Hematopoietic multipotent progenitor cell treated with erythropoietin and hydrocortisone succinate and interleukin-3 and kit ligand, for 4 days (in vitro differentiated cells): ENCODE measurements at places on chromosomes 6 and 20.

- DNase-seq, result no peak
These were observed 180.4 kb downstream of the BTBD9 start for GRCh38 chr6:38459291-38459690.

- no peak for DNase-seq
These were observed 164.2 kb downstream of the SLC24A3 start for GRCh38 chr20:19376451-19377229.

DNA sequence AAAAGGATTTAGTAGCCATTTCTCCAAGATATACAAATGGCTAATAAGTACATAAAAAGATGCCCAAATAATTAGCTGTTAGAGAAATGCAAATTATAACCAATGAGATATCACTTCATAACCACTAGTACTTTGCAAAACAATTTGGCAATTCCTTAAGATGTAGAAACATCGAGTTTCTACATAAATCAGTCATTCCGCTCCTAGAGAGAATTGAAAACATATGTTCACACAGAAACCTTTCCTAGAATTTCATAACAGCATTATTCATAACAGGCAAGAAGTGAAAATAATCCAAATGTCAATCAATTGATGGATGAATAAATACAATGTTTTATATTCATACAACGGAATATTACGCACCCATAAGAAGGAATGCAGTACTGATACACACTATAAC is 20.5 kb upstream of the NT5E start:
- no peak for DNase-seq

DNA sequence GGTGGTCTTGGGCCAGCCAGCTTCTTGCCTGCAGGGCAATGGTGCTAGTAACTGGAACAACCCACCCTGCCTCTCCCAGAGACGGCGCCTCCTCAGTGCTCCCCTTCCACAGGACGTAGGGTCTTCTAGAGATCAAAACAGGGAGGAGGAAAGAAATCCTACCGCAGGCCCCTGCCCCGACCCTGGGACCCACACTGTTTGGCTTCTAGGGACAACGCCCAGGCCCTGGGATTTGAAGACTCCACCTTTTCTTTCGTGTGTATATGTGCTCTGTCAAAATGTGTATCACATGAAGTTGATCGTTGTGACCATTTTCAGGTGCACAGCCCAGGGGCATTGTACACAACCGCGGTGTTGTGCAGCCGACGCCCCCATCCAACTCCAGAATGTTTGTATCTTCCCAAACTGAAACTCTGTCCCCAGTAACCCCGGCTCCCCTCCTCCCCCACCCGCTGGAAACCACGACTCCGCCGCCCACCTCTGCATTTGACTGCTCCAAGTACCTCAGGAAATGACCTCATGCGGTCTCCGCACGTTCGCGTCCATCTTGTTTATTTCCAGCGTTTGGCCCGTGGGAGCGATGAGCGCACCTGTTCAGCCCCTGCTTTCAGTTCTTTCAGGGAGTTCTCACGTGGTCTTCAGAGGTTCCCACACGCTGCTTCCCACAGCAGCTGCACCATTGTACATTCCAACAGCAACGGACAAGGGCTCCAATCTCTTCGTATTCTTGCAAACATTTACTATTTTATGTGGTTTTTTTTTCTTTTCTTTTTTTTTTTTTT is 3.4 kb upstream of the BHLHE23 start:
- DNase-seq, result peak; percentile 49

DNA sequence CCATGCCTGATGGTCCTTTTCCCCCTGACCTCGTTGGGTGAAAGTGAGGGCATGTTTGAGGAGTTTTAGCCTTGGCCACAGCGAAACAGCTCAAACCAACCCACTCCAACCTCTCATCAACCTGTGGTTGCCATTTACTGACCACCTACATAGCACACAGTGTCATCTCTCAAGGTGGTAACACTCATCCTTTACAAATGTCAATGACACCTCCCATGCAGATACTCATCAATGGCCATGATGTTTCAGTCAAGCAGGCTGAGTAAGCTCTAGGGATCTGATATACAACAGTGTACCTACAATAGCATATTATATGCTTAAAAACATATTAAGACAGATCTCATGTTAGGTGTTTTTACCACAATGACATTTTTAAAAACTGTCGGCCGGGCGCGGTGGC is 9.3 kb downstream of the RRAGD start:
- DNase-seq, result no peak

DNA sequence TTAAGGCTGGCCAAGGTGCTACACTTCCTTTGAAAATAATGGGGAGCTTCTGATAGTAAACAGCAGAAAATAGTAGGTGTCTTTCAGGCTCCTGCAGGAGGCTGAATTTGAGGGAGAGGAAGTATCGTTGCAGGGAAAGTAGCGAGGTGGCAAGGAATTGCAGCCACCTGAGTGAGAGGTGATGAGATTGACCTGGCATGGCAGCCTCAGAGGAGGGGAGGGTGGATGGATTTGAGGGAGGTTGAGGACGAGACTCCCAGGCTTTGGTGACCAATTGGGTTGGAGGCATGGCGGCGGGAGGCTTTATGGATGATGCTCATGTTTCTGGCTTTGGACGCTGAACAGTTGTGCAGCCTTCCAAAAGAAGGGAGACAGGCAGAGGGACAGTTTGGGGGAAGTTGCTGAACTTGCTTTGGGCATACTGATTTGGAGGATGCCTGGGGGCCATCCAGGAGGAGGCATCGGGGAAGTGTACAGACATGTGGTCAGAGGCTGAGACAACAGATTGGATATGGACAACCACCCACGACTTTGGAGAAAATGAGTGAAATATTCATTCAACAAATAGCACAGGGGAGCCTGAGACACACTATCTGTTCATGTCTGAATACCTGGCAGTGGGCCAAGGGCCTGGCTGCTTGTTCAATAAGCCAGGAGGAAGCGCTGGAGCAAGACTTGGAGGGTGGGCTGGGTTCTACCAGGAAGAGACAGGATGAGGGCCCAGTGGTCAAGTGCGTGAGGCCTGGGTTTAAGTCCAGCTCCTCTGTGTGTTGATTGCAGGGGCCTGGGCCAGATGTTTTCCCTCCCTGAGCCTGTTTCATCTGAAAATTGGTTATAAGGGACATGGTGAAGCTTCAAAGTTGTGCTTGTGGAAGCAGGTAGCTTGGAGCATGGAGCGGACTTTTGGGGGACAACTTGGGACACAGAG is 113.2 kb downstream of the CEBPB start:
- peak; percentile 67 for DNase-seq

DNA sequence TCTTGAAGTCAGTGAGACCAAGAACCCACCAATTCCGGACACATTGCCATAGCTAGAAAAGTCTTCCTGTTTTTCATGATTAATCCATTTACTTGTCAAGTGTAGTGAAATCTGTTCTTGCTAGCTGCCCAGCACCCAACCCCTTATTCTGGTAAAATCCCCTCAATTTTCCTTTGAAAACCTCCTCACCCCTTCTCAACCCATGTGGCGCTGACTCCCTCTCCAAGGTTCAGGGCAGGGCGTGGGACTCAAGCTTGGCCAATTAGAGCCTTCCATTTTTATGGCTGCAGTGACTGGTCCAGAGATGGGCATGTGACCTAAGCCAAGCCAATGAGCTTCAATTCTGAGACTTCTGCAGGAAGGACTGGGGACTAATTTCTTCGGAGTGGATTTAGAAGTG is 9.8 kb upstream of the ZBP1 start:
- peak; percentile 38 for DNase-seq

DNA sequence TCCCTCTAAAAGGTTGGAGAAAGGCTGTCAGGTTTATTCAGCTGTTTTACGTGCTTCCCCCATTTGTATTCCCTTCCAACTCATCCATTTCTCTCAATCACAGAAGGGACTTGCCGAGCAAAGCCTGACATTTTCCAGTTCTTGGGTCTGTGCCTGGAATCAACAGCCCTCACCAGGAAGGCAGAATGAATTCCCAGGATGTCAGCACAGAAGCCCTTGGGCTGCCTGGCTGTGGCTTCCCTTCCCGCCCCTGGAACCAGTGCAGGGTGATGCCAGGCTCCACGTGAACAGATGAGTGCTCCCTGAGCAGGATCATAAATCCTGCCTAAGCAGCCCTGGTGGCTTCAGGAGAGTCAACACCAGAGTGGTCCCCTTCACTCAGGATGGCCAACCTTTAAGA is 86.1 kb upstream of the CD83 start:
- DNase-seq, result no peak

- no peak for DNase-seq
These were observed 58.0 kb downstream of the JARID2 start for GRCh38 chr6:15303920-15304291.

DNA sequence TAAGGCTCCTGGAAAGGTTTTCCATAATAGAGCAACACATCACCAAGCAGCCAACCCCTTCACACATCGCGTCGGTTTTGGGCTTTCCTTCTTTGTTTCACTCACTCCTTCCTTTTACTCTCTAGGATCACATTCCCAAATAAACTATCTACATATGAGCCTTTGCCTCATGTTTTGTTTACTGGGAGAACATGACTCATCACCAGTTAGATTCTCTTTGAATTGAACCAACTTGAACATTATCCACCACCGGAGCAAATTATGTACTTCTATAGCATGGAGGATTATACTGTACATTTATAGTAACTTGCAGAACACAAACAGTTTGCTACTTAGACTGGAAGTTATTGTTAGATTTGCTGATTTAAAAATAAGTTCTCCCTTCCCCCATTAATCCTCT is 41.0 kb downstream of the SAMD5 start:
- DNase-seq, result no peak

GRCh38 chr20:37670351-37670791 is 23.5 kb upstream of the CTNNBL1 start:
- no peak for DNase-seq

GRCh38 chr6:152124429-152125074 is 317.1 kb downstream of the ESR1 start:
- peak; percentile 74 for DNase-seq

- DNase-seq, result no peak
These were observed 791 bp upstream of the STX11 start for GRCh38 chr6:144149558-144149893.

GRCh38 chr6:69881322-69882151 is 15.2 kb downstream of the COL19A1 start:
- DNase-seq, result peak; percentile 37

DNA sequence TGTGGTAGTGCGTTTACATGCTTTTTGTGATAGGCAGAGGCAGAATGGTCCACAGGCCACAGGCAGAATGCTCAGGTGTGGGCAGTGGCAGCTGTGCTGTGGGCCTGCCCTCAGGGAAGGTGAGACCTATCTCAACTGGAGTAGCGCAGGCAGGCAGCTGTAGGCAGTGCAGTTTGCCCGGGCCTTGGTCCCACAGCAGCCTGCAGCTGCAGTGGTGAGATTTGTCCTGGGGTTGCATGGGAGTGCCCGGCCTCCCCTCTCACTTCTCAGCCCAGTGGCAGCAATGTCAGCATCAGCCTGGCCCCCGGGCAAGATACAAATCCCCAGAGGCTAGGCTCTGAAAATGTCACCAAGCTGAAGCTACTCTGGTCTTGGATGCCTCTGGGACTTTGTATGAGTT is 6.1 kb upstream of the PPIL4 start:
- no peak for DNase-seq

GRCh38 chr20:54110041-54110440 is 39.6 kb upstream of the BCAS1 start:
- no peak for DNase-seq

DNA sequence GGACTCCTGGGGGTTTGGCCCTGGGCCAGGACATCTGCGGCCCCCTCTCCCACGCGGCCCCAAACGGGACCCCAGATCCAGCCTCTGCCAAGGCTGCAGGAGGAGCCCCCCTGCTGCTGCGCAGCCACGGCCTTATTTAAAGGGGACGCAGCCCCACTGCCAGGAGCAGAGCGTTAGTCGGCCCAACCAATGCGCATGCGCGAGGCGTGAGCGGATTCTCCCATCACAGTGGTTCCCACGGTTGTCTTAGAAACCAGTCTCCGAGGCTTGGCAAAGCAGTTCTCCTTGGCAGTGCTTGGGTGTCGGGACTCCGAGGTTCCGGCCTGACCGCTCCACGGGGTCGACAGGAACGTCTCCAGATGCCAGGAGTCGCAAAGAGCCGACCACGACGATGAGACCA is 288.3 kb upstream of the ZNF337 start:
- peak; percentile 50 for DNase-seq

GRCh38 chr6:166007349-166008263 is 160.0 kb downstream of the TBXT start:
- peak; percentile 18 for DNase-seq

- no peak for DNase-seq
These were observed 46.0 kb downstream of the PLCG1 start for GRCh38 chr20:41183391-41183790.

DNA sequence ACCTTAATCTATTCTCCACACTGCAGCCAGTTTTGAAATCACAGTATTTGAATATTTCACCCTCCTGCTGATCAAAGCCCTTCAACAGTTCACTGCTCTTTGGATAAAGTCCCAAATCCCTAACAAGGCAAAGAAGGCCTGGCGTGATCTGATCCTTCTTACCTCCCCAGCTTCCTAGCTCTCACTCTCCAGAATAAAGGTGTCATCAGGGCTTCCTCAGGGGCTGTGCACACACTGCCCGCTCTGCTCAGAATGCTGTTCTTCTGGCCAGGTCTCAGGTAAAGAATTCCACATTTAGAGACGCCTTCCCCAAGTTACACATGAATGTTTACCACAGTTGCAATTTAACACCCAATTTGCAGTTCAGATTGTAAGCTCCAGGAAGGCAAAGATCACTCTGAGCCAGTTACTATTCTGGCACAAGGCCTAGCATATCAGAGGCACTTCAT is 58.9 kb upstream of the MCM9 start:
- DNase-seq, result no peak

DNA sequence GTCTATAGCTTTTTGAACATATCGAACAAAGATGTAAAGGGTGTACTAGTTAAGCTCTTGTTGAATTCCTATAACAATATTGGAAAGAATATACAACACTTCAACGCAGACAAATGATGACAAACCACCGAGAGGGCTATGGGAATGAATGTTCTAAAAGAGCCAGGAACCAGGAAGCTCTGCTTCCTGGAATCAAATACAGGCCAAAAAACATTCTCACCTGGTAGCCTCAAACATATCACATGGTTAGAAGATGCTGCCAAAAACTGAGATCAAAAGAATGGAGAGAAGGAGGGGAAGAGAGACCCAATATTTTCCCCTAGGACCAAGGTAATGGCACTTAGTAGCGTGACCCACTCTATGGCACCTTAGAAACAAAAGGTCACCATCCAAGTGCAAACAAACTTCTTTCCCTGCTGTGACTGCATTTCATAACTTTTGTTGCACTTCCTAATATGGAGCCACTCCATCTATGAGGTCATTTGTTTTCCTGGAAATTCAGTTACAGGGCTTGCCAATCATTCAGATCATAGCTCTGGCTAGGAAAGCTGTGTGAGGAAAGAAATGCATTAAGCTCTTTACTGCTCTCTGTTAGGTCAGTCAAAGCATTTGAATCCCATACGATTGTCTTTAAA is 199.2 kb upstream of the NT5E start:
- DNase-seq, result no peak
